ENCODE measurements at places on chromosomes 3 and 15. TPM values are rescaled to one million over a fixed set of nuclear protein-coding genes. Genes with fewer than 3 reads are reported as not detected.

The IMPG2 gene
- 0.32 TPM for total RNA-seq

The PIGZ gene
- 8.2 TPM for total RNA-seq

The TEX55 gene
- not detected for total RNA-seq

The KLHL40 gene
- total RNA-seq: not detected

The CASR gene
- total RNA-seq: not detected

The MRPL46 gene
- 26.5 TPM for total RNA-seq

The GOLGA6L10 gene
- 0.56 TPM for total RNA-seq

The GABRA5 gene
- not detected for total RNA-seq

DNA sequence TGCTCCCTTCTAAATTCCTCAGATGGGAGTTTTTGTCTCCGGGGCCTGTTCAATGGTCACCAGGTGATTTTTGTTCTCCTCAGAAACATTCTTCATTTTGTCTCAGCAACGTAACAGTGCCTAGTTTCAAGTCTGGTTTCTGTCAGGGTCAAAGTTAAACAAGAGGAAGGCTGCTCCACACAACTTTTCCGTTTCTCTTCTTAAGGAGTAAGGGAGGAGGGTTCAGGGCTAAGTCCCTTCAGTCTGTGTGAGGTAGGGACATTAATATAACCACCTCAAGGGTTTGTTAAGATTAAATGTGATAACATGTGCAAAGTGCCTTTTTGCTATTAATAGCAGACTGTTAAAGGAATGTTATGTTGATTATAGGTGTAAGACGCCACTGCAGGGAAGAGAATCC lies 41.8 kb downstream of the HOMER2 start:
- no peak for DNase-seq

- DNase-seq: no peak
Measured at GRCh38 chr3:190541008-190541407, 27.1 kb downstream of the IL1RAP start.

DNA sequence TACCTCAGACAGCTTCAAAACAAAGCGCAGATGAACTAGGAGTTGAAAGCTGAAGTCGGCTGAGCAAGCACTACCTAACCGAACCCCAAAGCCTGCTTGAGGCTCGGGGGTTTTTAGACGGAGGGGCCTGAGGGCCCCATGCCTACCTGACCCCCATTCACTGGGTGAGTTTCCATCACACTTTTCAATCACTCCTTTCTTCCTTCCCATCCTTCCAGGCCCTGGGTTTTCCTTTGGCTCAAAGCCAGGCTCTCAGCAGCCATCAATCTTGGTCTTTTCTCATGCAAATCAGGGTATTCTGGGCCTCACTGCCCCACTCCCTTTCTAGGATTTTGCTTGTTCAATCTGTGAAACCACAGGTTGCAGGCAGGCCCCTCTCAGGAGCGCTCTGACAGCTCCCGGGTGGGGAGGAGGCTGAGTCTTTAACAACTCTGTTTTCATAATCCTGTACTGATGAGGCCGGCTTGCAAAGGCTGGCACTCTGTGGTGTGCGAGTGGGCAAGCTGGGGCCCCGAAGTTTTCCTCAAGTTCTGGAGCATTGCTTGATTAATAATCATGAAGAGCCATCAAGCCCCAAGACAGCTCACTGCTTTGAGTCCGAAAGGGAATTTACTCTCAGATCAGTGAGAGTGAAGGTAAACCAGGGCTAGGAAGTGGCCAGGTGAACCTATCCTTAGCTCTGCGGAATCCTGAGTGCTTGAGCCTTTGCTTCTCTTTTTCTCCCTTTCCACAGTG lies 97.6 kb downstream of the FRMD4B start:
- DNase-seq: no peak

- no peak for DNase-seq
Measured at GRCh38 chr3:53776494-53777101, 69.6 kb downstream of the CHDH start.

- DNase-seq: no peak
Measured at GRCh38 chr3:87546216-87546615, 269.8 kb upstream of the POU1F1 start.

DNA sequence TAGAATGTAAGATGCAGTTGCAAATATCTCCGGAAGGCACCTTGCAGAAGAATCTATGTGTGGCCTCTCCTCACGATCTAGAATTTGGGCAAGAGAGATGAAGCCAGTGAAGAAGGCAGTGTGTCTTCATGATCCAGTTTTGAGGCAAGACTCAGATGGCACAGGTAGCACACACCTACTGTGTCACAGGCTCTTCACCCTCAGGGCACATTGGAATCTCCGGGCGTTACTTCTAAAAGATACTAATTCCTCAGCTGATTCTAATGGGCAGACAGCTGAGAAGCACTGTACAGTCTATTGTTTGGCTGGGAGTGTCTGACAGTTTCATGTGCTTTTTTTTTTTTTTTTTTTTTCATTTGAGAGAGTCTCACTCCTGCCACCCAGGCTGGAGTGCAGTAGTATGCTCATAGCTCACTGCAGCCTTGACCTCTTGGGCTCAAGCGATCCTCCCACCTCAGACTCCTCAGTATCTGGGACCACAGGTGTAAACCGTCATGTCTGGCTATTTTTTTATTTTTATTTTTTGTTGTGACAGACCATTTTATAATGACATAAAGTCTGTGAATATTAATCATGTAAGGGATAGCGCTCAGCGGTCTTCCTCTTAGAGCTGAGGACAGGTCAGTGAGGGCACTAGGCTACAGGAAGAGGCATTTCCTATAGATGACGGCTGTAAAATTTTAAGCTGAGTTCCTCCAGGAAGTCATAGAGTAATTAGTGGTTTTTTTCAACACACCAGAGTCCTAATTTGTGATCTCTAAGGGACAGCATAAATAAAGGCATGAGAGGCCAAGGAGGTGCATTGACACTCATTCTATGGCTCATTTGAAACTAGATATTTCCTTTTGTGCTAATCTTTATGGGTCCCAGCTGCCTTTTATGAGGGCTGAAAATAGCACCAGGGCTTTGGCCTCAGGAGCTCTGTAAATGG lies 4.0 kb downstream of the C3orf52 start:
- no peak for DNase-seq

DNA sequence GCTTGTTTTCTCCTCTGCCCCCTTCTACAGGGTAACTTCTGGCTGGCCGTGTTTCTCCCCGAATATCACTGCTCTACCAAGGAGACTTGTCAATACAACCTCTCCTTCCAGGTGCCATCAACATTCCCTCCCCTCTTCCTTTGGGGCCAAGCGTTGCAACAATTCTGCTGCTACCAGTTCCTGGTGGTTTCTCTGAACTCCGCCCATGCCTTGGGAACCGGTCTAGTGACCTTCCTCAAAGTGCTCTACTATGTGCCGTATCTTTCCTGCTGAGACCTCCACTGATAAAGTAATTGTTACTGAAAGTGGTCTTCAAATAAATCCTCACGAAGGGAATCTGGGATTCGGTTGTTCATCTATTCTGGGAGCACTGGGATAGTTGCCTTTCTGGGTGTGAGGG lies 26.2 kb downstream of the PCSK6 start:
- no peak for DNase-seq

DNA sequence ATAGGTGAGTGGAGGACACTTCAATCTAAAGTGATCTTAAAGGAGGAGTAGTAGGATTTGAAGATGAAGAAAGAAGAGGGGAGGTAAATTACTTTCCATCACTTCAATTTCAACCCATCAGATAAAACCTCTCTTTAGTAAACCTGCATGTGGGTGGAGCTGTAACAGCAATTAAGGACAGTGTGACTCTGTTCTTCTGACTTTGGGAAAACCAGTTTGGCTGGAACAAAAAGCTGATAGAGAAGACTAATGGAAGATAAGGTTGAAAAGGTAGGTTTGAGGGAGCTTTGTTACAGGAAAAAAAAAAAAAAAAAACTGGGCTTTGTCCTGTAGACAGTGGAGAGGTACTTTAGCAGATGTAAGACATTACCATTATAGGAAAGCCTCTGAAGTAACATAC lies 4.5 kb upstream of the GSK3B start:
- no peak for DNase-seq

GRCh38 chr15:59177317-59177660 lies 29.4 kb upstream of the LDHAL6B start:
- no peak for DNase-seq

GRCh38 chr15:93997071-93997658 lies 234.2 kb upstream of the MCTP2 start:
- no peak for DNase-seq

DNA sequence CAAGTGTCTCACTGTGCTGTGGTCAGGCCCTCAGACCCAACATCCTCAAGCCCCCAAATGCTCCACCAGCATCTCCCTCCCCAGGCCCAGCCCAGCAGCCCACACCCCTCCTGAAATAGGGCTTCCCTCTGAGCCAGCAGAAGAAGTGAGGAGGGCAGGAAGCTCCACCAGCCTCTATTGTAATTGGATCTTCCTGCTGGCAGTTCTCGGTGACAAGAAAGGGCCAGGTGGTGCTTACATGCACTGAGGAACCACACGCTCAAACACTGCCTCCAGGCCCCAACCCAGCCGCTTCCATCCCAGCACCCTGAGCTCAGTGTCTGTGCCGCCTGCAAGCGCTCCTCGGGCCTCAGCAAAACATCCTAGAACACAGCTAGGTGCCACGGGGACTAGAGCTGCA lies 96.7 kb downstream of the ATP10A start:
- DNase-seq: no peak

DNA sequence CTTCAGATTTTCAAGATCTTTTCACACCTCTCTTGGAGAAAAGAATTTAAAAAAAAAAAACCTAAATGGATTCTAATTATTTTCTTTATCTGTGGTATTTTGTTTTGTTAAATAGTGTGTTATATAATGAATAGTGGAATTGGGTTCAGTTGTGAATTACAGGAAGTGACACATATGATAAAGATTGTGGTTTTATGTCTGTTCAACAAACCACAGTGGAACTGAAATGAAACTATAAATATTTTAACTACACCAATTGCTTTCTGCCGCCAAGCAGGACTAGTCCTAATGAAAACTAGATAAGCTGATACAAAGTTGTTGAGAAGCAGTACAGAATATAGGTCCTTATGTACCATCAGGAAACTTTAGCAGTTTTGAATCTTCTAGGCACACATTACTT lies 121.6 kb downstream of the UBE2E2 start:
- DNase-seq: no peak

DNA sequence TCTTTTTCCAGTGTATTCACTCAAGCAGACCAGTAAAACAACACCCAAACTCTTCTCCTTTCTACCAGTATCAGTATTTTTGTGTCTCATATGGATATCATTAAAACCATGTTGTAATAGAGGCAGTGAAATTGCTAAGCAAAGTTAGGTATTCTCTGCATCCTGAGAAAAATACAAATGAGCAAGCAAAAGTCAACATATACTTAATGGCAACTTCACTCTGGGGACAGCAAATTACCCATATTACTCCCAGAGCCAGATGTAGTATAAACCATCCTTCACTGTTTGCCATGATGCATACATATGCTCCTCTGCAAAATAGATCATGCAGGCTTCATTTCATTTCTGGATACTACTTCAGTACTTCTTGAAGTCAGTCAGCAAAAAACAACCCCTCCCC lies 22.1 kb downstream of the UBA5 start:
- no peak for DNase-seq

DNA sequence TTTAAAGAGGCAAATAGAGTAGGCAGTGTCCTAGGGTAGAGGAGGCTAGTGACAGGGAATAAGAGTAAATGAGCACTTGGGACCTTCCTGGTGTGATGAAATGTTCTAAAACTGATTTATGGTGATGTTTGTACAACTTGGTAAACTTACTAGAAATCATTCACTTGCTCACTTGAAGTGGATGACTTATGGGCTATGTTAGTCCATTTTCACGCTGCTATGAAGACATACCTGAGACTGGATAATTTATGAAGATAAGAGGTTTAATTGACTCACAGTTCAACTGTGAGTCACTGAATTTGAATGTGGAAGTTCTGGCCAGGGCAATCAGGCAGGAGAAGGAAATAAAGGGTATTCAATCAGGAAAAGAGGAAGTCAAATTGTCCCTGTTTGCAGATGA lies 31.7 kb upstream of the DHX36 start:
- no peak for DNase-seq

DNA sequence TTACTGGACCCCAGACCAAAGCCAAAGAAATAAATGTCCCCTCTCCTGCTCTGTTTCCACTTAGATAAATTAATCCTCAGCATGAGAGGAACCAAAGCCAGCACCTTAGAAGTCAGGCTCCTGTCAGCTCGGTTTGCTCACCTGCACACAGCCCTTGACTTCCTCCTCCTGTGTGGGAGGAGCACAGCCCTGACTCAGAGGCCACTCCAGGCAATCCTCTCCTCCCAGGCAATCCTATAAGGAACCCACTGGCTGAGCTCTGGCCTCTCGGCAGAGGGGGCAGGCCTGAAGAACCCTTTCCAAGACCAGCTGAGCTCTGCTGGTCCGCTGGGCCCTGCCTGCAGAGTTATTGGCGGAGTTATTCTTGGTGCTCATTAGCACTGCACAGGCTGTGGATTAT lies 30.8 kb downstream of the LIPC start:
- no peak for DNase-seq

GRCh38 chr3:106231086-106231485 lies 362.3 kb upstream of the CBLB start:
- no peak for DNase-seq

DNA sequence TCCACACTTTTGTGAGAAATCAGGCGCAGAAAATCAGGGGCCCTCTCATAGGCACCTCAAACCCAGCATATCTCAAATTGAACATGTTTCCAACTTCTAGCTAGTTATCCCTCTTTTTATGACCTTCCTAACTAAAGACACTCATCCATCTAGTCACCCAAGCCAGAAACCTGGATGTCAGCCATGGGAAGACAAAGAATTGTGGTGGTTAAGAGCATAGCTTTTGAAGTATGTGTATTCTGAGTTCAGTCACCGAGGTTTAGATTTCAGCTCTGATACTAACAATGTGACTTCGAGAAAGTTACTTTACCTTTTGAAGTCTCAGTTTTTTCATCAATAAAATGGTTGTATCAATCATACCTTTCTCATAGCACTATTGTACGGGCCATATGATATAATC lies 495.5 kb downstream of the NLGN1 start:
- no peak for DNase-seq

- DNase-seq: no peak
Measured at GRCh38 chr3:19016851-19017250, 131.5 kb upstream of the KCNH8 start.

DNA sequence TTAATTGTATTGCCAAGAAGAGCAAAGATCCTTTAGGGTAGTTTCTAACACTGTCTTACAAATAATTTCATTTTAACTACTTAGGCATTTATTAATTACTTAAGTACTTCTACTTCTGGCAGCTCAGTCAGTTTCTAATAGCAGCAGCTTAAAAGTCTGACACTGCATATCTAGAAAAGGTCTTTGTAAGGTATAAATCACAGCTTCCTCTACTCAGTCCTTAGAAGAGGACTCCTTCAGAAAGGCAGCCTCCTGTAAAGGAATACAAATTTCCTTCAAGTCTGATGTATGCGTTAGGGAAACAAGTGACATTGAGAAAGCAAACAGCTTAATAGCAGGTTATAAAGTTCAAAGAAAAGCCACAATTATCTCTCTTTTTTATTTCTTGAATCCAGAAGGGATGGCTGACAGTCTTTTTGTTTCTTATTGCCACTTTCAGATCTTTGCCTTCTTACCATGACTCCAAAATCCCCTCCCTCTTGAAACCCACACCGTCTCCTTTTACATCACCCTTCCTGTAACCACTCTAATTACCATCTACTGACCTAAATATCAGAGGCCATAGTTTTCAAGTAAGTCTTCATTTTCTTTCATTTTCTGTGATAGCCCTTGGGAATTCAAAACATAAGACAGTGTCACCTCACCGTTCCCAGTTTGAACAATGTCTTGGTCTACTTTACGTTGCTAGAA lies 109.5 kb downstream of the CGGBP1 start:
- no peak for DNase-seq

Measured in omental fat pad (tissue), 4 donors.